Panc1 (cell line): ENCODE measurements at places on chromosomes 3 and 15. TPM values are rescaled to one million over a fixed set of nuclear protein-coding genes. Genes with fewer than 3 reads are reported as not detected.

The SLC7A14 gene
- not detected for total RNA-seq

The RPL14 gene
- 1,134 TPM for total RNA-seq

The KLF15 gene
- 0.10 TPM for total RNA-seq

The SLCO2A1 gene
- total RNA-seq = 0.62 TPM

The AMT gene
- total RNA-seq = 1.1 TPM

The GOLGA6L7 gene
- total RNA-seq = not detected

The ZNF80 gene
- total RNA-seq = not detected

The POLR2H gene
- 156 TPM for total RNA-seq

The PBRM1 gene
- total RNA-seq = 43.5 TPM

The GUCA1C gene
- not detected for total RNA-seq

The KNG1 gene
- 0.23 TPM for total RNA-seq

The ZMYND10 gene
- 3.6 TPM for total RNA-seq

The CTXND1 gene
- not detected for total RNA-seq

The RPSA gene
- total RNA-seq = 856 TPM

The SCAMP5 gene
- total RNA-seq = 11.2 TPM

The CLEC3B gene
- total RNA-seq = not detected

The DNASE1L3 gene
- total RNA-seq = not detected

The GPD1L gene
- 10.5 TPM for total RNA-seq

The LDHAL6B gene
- total RNA-seq = not detected

The TMEM207 gene
- total RNA-seq = not detected

The PLSCR5 gene
- not detected for total RNA-seq

The GATM gene
- total RNA-seq = 7.6 TPM

The GP5 gene
- 0.05 TPM for total RNA-seq

The HGD gene
- total RNA-seq = 0.59 TPM

The MASP1 gene
- total RNA-seq = not detected

The MOBP gene
- total RNA-seq = not detected

The MUSTN1 gene
- 0.49 TPM for total RNA-seq

The GOLGA8R gene
- 0.80 TPM for total RNA-seq

The PTPRG gene
- total RNA-seq = 0.74 TPM

The MYO9A gene
- 41.6 TPM for total RNA-seq

The SGO1 gene
- total RNA-seq = 14.8 TPM

The CLRN1 gene
- total RNA-seq = not detected

The CCR8 gene
- total RNA-seq = not detected

The SNTN gene
- total RNA-seq = not detected

The TMC3 gene
- not detected for total RNA-seq

The MYO1E gene
- total RNA-seq = 161 TPM

The OIP5 gene
- total RNA-seq = 26.7 TPM

The CADM2 gene
- total RNA-seq = 0.64 TPM

The ETFA gene
- total RNA-seq = 159 TPM

The SAMD7 gene
- not detected for total RNA-seq

The BOC gene
- total RNA-seq = 0.33 TPM

The LSM3 gene
- total RNA-seq = 11.9 TPM

The CAMKV gene
- total RNA-seq = 0.85 TPM

The SERP1 gene
- 75.0 TPM for total RNA-seq

The C3orf49 gene
- total RNA-seq = not detected

The MEX3B gene
- 8.5 TPM for total RNA-seq

The IL5RA gene
- total RNA-seq = not detected

The EOGT gene
- total RNA-seq = 29.1 TPM

The SNRPA1 gene
- 98.0 TPM for total RNA-seq

The ZNF639 gene
- 56.1 TPM for total RNA-seq

The ZBED2 gene
- total RNA-seq = 0.10 TPM

The AADACL2 gene
- total RNA-seq = not detected

The FBN1 gene
- 0.46 TPM for total RNA-seq

The WDR93 gene
- 0.18 TPM for total RNA-seq

The ATP13A5 gene
- total RNA-seq = not detected

The CCR9 gene
- not detected for total RNA-seq
